ENCODE measurements at places on chromosomes 13 and 19. TPM values are rescaled to one million over a fixed set of nuclear protein-coding genes. Genes with fewer than 3 reads are reported as not detected.

The ZNF540 gene
- 6.8 TPM for total RNA-seq

The GPALPP1 gene
- 9.3 TPM for total RNA-seq

The TICAM1 gene
- total RNA-seq: 7.3 TPM

The RTBDN gene
- not detected for total RNA-seq

- no peak for DNase-seq
Measured at GRCh38 chr19:39845584-39845932, 621 bp downstream of the FBL start.

The SLC25A41 gene
- 0.16 TPM for total RNA-seq

The CIC gene
- 34.6 TPM for total RNA-seq
